NCI-H524 treated with DMSO at 0.1 percent for 48 hours (cell line): ENCODE measurements at places on chromosomes 16 and 17.

DNA sequence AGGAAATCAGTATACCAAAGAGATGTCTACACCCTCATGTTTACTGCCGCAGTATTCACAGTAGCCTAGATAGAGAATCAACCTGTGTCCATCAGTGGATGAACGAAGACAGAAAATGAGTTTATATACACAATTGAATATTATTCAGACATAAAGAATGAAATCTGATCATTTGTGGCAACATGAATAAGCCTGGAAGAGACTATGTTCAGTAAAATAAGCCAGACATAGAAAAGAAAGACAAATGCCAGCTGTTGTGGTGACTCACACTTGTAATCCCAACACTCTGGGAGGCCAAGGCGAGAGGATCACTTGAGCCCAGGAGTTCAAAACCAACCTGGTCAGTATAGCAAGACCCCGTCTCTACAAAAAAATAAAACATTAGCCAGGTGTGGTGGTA, 16.1 kb downstream of the NUDT16L1 start:
- DNase-seq: no peak

DNA sequence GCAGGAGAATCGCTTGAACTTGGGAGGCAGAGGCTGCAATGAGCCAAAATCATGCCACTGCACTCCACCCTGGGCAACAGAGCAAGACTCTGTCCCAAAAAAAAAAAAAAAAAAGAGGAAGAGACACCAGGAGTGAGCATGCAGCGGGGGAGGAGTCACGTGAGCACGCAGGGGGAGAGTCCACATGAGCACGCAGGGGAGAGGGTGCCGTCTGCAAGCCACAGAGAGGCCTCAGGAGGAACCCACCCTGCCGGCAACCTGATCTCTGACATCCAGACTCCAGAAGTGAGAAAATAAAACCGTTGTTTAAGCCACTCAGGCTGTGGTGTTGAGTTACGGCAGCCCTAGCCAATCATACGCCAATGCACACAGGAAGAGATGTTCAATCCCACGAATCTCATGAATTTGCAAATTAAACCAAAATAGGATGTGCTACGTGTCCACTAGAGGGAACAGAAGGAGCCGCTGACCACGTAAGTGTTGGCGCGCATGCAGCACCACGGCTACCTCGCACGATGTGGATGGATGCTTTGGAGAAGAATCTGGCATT, 42.2 kb downstream of the CCDC57 start:
- no peak for DNase-seq

GRCh38 chr16:12010388-12011251, 34.1 kb downstream of the SNX29 start:
- DNase-seq: no peak

- no peak for DNase-seq
Observed at GRCh38 chr17:32759476-32759875, 117.4 kb downstream of the MYO1D start.

DNA sequence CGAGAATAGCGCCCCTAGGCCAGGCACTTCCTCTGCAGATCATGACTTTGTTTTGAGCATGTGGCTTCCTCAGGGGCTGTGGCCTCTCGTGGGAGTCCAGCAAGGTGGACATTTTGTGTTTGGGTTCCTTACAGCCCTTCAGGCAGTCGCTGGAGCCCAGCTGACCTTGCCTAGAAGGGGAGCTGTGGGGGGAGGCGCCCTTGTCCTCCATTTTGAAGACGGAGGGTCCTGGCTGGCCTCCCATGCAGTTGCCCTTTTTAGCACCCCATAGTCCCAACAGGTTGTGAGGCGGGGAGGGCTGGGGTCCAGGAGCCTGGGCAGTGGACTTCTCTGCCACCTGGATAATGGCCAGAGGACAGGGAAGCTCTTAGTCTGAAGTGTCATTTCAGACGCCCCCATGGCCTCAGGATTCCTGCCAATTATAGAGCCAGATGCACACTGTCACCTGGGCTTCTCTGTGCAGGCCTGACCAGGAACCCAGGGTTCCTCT, 1.4 kb downstream of the SOST start:
- DNase-seq: no peak

GRCh38 chr16:89072548-89073130, 21.0 kb upstream of the ACSF3 start:
- no peak for DNase-seq

DNA sequence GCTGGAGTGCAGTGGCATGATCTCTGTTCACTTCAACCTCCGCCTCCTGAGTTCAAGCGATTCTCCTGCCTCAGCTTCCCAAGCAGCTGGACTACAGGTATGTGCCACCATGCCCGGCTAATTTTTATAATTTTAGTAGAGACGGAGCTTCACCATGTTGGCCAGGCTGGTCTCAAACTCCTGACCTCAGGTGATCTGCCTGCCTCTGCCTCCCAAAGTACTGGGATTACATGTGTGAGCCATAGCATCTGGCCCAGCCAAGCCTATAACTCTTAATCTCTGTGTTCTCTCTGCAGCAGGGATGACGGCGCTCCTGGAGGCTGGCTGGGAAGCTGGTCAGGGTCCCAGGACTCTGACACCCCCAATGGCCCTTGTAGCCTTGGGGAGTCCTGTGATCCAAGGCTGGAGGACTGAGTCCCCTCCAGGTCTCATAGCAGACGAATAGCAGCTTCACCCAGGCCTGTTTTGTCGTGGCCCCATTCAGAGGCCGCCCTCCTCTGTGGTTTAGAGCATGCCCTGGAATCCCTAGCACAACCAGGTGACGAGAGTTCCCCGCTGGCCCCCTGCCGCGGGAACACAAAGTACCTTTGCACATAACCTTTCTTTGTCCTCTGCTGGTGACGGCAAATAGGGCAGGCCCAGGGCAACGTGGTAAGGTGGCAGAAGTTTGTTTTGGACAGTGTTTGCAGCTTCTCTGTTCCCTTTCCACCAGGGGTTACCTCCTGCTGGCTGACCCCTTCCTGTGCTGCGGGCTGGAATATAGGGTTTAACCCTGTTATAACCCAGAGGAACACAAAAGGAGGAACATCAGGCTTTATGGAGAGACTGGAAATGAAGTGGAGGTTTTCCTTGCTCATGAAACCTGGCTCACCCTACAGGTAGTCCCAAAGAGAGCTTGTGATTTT, 43.0 kb upstream of the TOB1 start:
- DNase-seq: no peak

DNA sequence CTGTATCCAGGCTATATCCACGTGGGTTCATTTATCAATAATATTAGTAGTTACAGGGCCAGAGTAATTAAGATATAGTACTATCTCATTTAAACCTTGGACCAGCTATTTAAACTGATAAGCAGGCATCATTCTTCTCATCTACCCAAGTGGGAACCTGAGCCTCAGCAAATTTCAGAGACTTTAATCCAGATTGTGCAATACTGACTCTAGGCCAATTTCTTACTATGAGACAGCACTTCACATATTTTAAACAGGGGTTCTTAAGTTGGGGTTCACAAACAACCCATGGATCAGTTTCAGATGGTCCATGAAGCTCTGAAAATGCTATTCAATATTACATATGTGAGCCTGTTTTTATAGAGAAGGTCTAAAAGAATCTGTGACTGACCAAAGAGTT, 302.7 kb upstream of the PSMD7 start:
- no peak for DNase-seq

DNA sequence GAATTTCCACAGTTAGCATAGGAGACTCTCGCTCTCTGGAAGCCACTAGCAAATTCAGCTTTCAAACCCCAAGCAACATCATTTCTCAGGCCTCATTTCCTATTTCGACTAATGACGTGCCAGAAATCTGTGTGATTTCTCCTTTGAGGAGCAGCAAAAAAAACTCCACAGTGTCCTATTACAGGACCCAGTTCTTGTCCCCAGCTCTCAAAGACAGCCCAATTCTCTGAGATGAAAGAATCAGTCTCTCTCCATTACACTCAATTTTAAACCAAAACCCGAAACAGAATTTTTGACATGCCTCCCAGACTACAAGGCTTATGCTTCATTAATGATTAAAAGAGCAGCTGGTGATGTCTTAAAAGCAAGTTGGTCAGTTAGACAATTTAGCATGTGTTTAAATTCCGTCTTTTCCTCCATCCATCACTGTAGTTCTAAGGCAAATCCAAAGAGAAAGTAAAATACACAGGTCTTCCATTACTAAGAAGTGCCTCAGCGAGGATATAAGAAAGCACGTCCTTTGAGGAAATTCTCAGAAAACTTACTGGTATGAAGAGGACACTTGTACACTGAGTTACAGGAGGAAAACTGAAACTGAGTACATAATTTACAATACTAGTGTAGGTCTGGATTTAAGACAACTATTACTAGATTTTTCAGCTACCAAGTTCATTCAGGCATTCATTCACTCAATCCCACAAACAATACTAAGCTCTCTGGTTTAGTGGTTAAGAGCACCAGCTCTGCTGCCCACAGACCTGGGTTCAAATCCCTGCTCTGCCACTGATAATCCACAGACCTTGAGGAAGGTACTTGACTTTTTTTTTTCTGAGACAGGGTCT, 12.5 kb downstream of the TOM1L2 start:
- no peak for DNase-seq

DNA sequence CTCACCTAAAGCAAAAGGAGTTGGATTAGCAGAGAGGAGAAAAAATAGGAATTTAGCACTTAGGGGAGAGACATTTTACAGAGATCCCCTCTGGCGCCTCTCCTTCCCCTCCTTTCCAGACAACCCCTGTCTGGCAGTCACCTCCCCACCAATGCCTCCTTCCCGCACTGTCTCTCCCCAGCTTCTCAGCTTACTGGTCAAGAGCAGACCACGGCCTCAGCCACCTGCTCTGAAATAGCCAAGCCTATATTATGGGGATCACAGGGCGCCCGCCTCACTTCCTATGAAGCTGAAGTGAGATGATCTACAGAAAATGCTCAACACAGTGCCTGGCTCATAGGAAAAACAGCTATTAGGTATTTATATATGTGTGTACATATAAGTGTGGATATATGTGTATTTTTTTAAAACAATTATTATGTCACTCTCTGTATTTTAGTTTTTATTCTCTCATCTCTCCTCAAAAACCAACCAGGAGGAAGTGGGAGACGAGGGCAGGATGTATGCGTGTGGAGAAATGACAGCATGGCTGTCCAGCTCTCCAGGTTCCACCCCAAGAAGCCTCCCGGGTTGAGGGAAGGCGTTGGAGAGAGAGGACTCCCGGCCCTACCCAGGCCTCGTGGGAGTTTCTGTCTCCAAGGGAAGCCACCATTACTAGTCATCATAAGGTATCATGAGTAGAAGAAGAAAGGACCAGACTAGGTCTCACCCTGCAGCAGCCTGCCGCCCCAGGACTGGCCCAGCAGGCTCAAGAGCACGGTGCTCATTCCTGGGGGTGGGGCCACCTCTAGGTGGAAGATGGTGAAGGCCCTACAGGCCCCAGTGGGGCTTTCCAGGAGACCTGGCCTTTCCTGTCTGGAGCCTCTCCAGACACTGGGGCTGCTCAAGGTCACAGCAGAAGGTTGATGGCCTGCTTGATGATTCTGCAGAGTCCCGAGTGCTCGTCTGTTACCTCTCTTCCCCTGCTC, 27.2 kb downstream of the MAP3K14 start:
- peak; percentile 60 for DNase-seq

DNA sequence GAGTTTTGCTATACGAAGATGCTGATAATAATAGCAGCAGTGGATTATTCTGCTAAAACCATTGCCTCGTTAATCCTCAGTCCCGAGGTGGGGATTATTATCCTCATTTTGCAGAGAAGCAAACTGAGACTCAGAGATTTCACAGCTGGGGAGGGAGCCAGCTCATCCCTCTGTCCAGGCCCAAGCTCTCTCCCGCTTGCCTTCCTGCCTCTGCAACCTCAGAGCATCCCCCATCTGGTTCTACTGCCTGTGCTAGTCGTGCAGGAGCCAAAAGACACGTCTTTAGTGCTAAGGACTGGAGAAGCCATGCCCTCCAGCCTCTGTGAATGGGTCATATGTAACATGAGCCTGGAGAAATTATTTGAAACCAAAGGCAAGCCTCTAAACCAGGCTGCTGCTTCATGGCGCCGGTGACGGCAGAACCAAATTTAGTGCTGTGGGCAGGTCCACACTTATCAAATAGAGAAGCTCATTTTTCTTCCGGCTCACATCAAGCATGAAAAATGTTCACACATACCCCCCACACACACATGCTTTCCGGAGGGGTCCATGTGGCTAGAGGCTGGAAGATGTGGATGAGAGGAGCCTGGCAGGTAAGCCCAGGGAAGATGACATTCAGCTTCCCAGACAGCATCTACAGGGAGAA, 13.5 kb downstream of the MAPT start:
- peak; percentile 65 for DNase-seq

DNA sequence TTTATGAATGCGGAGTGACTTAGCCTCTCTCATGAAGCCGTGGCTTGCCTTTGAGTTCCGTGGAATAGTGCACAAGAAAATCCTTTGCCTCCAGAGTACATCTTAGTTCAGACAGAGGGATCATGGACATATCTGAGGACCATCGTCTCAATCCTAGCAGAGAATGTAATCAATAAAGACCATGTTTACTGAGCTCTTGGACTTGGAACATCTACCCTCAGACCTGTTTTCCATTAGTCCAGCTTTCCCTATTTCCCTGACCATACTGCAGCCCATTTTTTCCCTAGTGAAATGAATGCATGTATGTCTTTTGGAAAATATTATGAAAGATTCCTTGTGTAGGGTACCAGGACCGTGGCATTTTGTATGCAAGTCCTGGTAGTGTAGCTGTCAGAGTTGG, 90.2 kb downstream of the PLCG2 start:
- no peak for DNase-seq

GRCh38 chr17:57577751-57578607, 167.1 kb downstream of the CCDC182 start:
- DNase-seq: no peak

DNA sequence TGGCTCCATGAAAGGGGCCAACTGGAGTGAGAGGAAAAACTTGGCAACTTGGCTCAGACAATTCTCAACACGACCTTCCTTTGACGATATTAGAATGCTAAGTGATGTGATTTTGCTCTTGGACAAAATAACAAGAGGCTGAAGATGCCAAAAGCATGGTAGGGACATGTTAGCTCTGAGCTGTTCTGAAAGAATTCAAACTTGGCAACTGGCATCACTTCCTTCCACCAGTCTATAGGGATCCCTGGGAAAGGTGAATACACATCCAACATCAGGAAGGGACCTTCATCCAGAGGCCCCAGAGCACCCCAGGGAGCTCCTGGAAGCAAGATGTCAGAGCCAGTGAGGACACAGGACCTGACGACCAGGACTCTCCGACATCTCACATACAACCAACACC, 4.3 kb downstream of the KRT37 start:
- DNase-seq: no peak

GRCh38 chr17:73028299-73028755, 64.2 kb downstream of the SLC39A11 start:
- peak; percentile 52 for DNase-seq
